ENCODE measurements at places on chromosomes 16 and 17.

DNA sequence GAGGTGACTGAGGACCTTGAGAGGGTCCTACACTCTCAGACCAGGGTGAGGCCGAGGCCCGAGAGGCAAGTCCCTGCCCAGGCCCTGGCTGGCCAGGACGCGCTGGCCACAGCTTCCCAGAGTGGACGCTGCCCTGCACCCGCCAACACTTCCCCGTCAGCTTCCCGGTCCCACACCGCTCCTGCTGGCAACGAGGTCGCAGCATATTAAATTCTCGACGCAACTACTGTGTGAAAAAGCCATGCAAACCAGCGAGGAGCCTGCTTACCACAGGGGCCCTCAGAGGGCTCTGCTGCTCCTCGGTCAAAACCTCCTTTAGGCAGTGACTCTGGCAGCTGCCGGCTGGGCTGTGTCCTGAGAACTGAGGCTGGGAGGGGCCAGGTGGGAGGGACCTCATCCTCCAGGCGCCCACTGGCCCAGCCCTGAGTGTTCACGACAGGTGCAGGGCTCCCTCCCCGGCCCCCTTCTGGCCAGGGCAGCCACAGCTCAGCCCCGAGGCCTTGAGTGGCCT, 2.1 kb upstream of the TEX19 start:
- no peak for DNase-seq

GRCh38 chr16:30904114-30904780, 7.8 kb downstream of the CTF1 start:
- DNase-seq, result no peak

DNA sequence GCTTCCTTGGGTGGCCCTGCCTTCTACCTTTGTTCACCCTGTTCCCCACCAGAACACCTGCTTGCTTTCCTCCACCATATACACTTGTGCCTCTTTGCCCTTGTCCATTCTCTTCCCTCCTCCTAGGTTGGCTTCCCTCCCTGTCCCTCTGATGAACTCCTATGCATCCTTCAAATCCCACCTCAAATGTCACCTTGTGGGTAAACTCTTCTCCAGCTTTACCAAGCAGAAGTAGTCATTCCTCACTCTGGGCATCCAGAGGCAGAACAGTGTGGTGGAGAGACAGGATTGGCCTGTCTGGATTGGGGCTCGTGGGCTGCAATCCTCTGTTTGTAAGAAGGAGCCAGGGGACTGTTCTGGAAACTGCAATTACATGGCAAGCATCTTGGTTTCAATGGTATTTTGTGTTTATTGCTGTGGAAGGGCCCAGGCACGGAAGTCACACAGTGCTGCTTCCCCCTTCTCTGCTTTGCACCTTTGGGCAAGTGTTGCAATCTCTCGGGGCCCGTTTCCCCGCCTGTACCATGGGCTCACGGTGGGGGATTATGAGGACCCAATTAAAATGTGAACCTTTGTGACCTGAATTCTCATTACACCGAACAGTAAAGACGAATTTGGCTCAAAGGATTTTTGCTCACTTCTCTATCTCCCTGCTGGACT, 21.9 kb upstream of the NXPH3 start:
- DNase-seq, result no peak

DNA sequence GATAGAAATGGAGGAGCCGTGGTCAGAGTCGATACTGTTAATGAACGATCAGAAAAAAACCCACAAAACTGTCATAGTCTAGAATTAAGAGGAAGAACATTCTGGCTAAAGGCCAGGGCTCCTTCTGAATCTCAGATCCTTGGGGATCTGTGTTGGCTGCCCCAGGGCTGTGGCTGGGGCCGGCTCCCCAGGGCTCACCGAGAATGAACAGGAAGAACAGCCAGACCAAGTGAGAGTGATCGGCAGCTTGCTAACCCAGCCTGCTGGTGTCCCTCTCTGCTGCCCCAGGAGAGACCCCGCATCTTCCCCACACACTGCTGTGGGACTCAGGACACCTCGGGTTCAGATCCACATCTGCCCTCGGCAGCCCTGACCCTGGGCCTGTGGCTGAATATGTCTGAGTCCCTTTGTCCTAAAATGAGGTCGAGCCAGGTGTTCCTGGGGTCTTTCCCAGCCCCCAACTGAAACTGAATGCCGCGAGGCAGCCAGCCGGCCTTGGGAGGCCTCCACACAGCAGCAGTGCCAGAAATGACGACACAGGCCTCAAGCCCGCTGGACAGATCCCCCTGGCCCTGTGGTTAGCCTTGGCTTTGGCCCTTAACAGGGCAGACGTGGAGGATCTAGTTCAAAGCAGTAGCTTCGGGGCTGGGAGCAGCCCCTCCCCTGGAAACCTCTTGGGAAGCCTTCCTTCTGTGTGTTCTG, 23.9 kb upstream of the CLEC18A start:
- peak; percentile 74 for DNase-seq

DNA sequence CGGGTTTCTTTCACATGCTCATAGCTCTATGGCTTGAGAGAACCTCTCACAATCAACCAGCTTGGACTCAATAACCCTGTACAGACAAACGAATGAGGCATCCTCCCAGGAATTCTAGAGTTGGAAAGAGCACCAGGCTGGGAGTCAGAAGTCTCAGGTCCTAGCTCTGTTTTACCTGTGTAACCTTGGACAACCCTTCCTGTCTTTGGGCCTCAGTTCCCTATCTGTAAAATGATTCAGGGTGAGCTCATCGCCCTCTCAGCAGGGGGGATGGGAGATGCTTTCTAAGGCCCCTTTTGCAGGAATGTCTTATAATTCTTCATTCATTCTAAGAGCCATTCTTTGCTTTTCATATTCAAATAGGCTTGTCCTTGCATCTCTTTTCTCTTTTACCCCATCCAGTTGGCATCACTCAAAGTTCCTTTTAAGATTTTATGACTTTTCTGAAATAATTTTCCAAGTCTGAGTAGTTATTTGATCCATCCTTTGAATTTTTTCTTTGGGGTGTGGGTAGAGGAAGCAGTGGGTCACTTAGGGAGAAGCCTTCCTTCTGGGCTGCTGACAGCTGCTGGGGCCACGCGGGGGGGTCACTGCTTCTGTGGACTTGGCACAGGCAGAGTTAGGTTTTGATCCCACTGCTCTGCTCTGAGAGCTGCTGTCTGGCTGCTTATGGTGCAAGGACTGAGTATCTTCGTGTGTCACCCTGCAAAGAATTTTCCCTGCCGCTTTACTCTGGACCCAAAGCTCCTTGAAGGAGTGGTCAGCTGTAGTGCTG, 102.7 kb downstream of the UTP18 start:
- no peak for DNase-seq

- DNase-seq, result no peak
These were observed 298.8 kb downstream of the FOXL1 start for GRCh38 chr16:86877108-86877507.

DNA sequence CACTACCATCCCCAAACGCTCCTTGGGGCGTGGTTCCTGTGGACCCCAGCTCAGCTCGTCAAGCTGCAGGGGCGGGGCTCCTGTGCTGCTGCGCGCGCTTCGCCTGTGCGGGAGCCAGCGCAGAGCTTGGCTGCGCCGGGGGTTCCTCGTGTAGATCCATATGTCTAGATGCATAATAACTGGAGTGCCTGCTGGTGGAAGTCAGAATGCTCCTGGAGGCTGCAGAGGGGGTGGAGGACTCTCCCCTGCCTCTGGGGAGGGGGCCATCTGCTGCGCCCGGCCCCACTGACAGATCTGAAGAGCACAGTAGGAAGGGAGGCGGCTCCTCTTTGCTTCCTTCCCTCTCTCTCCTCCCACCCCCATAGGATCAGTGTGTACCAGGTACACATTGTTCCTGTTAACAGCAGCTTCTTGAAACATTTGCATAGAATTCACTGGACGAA, 4.6 kb downstream of the RASD1 start:
- DNase-seq, result no peak

GRCh38 chr16:50599494-50599893, 51.3 kb downstream of the NKD1 start:
- no peak for DNase-seq

- DNase-seq, result peak; percentile 44
These were observed at the start of gene YBX2 for GRCh38 chr17:7294614-7295153. TSS of gene YBX2 (minus strand) at chr17:7294639. CDS start at chr17:7294500, 139 bp downstream.

DNA sequence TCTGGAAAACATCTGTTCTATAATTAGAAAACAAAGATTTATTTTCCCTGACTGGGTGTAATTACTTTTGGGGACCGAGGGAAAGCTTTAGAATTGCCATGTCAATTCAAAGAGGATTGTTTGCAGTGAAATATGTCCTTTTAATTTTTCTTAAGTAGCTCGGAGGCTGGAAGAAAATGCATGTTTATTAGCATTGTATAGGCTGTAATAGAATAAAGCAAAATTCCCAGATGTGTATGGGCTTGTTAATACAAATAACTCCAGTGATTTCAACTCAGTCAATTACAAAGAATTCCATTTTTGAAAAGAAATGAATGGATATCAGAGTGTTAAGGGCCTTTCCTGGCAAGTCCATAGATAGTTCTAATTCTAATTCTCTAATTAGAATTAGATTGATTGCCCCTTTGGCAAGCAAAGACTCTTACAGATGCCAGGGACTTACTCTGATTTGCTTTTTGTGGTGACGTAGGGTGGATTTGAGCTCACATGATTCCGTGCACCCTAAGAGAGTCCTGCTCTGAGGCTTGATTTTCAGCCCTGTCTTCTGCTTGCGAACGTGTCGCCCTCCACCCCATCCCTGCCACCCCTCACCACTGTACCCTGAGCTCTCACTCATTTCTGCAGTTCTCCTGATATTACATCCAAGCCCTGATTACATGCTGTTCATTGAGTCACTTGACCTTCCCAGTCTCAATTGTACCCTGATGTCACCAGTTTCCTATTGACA, 70.0 kb upstream of the FAM20A start:
- no peak for DNase-seq

All from fibroblast of villous mesenchyme (primary cell).